ENCODE measurements at places on chromosomes 16 and 17.

- no peak for DNase-seq
Observed at GRCh38 chr16:15790458-15790857, 66.4 kb downstream of the MYH11 start.

DNA sequence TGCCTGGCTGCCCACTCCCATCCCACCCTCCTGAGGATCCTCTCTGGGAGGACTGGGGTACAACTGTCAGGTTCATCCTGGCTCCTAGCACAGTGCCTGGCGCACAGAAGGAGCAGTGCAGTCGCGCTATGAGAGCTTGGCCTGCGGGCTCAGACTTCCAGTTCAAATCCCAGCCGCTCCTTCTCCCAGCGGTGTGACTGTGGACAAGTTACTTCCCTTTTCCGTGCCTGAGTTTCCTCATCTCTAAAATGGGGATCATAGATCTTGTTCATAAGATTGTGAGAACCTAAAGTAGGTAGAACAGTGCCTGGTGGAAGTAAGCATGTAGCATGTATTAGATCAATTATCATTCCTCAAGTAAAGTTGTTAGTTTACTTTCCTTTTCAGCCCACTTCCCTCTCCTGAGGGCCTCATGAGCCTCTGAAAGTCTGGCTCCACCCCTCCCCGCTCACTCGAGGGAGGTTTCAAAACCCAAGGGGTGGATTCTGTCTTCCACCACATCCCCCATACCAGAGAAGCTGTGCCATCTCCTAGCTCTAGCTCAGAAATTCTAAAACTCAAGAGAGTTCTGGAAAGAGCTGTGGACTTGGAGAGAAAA lies 19.9 kb upstream of the COL1A1 start:
- no peak for DNase-seq

DNA sequence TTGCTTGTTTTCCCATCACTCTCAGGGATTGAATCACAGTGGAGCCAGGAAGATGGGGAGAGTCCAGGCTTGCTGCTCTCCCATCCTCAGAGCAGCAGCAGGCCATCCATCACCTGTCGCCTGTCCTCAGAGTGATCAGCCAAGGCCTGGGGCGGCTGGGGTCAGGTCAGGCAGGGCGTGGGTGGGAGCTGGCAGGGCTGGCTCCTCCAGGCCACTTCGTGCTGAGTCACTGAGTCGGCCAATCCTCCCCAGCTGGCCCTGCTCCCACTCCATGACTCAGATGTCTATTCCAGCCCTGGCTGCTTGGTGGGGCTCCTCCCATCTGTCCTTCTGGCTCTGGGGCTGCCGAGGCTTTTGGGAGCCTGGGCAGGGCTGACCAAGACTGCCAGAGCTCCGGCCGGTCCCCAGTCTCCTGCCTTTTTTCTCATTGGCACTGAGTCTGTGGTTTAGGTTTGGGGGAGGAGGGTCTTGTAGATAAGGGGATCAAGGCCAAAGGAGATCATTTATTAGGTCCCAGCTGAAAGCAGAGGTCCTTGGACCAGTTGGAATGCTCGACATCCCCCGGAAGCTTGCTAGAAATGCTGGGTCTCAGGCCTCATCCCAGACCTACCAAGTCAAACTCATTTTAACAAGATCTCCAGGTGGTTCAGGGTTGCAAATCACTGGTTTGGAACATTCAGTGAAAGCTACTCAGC lies 72.7 kb downstream of the ABCC1 start:
- peak; percentile 31 for DNase-seq

- DNase-seq, result no peak
Observed at GRCh38 chr16:4218202-4218601, 23.7 kb downstream of the SRL start.

GRCh38 chr16:12629271-12629670 lies 174.4 kb downstream of the CPPED1 start:
- no peak for DNase-seq

GRCh38 chr16:920717-921116 lies 50.1 kb downstream of the LMF1 start:
- peak; percentile 13 for DNase-seq

DNA sequence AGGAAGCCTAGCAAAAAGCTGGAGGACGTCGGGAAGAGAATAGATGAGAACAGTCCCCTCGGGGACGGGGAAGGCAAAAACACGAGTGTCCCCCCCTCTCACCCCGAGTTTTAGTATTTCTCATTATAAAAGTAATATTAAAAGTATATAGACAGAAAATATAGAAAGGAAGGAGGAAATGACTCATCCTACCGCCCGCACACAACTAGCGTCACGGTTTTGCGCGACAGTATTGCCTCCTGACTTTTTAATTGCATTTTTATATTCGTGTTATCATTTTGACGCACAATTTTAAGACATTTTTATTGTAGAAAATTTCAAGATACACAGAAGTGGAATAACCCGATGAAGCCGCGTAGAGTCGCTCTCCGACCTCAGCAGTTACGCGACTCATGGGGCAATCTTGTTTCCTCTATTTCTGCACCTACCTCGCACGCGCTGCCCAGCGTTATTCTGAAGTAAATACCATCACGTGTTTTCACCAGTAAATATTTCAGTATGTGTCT lies 652 bp upstream of the SLC25A19 start:
- DNase-seq, result peak; percentile 74

DNA sequence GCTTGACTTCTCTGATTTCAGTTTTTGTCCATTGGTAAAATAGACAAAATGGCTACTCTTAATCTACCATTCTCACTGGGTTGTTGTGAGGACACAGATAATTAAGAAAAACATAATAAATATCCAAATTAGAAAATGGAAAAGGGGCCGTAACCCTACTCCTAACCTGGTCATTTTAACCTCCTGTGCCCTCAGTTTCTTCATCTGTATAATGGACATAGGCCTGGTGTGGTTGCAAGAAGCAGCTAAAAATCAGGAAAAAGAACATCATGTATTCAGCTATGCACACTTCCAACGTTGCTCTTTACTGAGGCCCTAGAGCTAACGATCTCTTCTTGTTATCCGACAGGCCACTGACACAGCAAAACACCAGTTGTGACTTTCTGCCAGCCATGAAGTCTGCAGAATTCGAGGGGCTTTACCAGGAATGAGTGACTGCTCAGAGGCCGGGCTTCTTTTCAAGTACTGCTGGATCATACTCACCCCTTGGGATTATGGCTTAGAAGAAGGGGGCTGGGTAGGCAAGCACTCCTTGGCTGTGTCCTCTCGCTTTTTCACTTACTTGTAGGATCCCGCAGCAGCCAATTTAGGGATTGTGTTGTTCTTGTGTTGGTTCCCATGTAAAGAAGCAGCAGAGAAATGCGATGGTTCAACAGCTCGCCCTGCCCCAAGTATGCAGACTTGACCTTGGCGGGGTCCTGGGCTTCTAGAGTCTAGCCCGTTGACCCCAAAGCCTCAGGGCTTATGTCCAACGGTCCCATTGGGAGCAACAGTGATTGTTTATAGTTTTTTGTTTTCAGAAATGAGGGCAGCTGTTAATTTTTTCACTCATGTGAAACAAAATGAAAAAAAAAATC lies 20.9 kb downstream of the LDAF1 start:
- DNase-seq, result no peak

GRCh38 chr16:88686062-88686438 lies 257 bp downstream of the SNAI3 start:
- no peak for DNase-seq

- DNase-seq, result no peak
Observed at GRCh38 chr16:52515068-52515671, 31.8 kb downstream of the TOX3 start.

DNA sequence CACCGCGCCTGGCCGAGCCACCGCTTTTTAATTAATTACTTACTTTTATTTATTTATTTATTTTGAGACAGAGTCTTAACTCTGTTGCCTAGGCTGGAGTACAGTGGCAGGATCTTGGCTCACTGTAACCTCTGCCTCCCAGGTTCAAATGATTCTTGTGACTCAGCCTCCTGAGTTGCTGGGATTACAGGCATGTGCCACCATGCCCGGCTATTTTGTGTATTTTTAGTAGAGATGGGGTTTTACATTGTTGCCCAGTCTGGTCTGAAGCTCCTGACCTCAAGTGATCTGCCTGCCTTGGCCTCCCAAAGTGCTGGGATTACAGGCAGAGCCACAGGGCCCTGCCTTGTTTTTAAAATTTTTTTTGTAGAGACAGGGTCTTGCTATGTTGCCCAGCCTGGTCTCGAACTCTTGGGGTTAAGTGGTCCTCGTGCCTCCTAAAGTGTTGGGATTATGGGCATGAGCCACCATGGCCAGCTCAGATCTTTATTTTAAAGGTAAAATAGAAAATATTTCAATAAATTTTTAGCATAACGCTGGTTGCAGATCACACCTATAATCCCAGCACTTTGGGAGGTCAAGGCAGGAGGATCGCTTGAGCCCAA lies 18.3 kb upstream of the NUDT16L1 start:
- DNase-seq, result no peak

DNA sequence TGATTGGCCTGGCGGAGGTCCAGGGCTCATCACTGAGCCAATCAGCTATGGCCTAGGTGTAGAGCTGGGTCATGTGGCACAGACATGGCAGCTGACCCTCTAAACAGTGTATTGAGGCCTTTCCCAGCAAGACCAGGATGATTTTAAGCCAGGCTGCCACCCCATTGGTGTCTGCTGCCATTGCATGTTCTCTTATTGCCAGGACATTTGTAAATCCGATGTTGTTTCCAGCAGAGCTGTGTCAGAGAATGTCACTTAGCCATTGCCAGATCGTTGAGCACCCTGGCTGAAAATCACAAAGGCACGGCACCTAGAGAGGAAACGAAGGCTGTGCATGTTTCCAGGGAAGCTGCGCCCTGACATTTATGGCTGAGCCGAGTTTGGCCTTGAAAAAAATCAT lies 33.4 kb downstream of the RBFOX1 start:
- no peak for DNase-seq

GRCh38 chr17:20300436-20300934 lies 166.9 kb downstream of the LGALS9B start:
- DNase-seq, result no peak

- peak; percentile 19 for DNase-seq
Observed at GRCh38 chr17:68102318-68102758, 66.8 kb downstream of the KPNA2 start.

- DNase-seq, result no peak
Observed at GRCh38 chr17:73506470-73507435, 137.5 kb downstream of the SDK2 start.

DNA sequence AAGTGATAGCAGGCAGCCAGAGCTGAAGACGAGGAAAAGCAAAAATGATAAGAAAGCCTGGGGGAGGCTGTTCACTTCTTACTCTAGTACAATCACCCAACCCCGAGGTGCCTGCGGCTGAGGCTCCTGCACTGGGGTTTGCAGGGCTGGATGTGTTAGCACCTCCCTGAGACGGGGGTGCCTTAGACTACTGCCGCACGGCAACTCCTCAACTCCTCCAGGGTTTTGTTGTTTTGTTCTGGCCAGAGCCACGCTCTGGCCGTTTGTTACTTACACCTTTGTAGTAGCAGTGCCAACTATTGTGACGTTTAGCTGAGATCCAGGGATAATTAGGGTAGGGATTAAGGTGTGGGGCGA lies 51.5 kb downstream of the LDHD start:
- peak; percentile 39 for DNase-seq

DNA sequence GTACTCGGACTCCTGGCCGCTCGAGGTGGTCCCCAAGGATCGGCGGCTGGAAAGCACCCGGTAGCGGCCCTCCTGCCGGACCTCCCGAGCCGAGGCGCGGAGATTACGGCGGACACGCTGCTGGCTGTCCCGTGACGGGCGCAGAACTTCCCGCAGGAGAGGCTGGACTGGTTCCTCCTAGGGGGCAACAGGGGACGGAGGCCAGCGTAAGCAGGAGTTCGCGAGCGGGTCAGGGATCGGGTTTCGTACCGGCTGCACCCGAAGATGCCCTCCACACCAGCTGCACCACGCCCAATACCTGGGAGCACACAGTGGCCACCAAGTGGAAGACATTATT lies 341 bp downstream of the SLC7A6OS start:
- DNase-seq, result no peak

- DNase-seq, result no peak
Observed at GRCh38 chr17:7281953-7282751, 634 bp downstream of the SLC2A4 start.

- no peak for DNase-seq
Observed at GRCh38 chr17:50533720-50534148, 1.2 kb downstream of the EPN3 start.

DNA sequence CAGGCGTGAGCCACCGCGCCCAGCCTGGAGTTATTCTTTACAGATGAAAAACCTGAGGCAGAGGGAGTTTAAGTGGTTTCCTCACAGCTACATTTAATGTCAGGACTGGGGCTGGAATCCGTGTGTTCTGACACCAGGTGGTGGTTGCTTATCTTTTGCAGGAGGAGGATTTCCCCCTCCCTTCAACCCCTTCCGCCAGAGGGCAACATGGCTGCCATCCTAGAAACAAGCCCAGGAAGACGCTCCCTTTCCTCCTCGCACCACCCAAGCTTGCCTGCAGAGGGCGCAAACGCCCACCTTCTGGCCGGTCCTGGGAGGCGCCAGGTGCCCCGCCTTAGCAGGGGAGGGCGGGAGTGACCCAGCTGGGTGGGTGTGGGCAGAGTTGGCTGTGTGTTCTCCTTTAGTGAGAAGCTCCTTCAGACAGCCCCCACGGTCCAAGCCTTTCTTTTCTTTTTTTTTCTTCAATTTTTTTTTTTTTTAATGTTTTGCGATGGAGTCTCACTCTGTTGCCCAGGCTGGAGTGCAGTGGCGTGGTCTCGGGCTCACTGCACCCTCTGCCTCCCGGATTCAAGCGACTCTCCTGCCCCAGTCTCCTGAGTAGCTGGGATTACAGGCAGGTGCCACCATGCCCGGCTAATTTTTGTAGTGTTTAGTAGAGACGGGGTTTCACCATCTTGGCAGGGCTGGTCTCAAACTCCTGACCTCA lies 9.9 kb upstream of the RAP1GAP2 start:
- DNase-seq, result peak; percentile 91

DNA sequence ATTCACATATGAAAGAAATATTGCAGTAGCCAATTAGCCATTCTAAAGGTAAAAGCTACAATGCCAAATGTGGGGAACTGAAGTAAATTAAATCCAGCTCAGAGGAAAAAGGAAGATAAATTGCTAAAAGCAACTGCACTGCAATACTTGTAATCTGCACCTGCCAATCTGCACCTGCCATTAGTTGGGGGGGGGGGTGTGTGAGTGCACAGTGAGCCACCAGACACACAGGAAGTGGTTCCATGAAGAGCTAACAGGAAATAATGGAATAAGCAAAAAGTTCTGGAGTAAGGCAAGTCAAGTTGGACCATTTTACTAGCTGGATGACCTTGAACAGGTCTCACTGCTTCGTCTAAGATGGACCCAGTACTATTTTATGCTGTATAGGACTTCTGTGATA lies 191.8 kb downstream of the PARN start:
- no peak for DNase-seq

All from CD4-positive, alpha-beta T cell treated with Interleukin-15 for 1 hour (primary cell).